Activated CD4-positive, alpha-beta T cell treated with anti-CD3 and anti-CD28 coated beads, Interleukin-2, Interleukin-4, amounts not matched to agents 100 ng/mL and 50 ng/mL, durations not matched to agents 16 hours and 8 hours (primary cell): ENCODE measurements at places on chromosomes 12 and 14.

GRCh38 chr14:29740491-29740890, 187.2 kb downstream of the PRKD1 start:
- no peak for DNase-seq

- DNase-seq: no peak
These were observed 936 bp downstream of the AKT1 start for GRCh38 chr14:104794631-104794992.

DNA sequence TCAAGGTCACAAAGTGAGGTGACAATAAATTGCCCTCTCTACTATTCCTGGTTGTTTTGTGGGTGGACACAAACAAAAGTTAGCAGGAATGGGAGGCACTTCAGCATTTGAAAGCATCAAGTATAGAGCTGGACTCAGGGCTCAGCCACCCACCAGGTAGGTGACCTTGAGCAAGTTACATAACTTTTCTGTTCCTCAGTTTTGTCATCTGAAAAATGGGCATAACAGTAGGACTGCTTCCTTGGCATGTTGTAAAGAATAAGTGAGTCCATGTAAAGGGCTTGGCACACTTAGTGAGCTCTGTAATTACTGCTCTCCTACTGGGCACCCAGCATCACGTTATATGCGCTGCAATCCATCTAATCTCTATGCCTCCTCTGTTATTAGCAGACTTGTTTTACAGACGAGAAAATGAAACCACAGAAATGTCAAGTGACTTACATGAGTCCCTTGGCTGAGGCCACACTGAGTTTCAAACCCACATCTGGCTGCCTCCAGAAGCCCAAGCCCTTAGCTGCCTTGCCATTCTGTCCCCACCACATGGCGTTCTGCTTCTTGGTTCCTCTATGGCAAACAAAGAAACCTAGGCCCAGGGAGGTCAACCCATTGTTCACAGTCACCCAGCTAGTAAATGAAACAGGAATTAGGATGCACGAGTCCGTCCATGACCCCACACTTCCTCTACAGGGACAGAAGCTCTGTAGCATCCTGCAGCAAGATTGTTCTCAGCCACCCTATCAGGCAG, 63.2 kb upstream of the SLC24A4 start:
- no peak for DNase-seq

DNA sequence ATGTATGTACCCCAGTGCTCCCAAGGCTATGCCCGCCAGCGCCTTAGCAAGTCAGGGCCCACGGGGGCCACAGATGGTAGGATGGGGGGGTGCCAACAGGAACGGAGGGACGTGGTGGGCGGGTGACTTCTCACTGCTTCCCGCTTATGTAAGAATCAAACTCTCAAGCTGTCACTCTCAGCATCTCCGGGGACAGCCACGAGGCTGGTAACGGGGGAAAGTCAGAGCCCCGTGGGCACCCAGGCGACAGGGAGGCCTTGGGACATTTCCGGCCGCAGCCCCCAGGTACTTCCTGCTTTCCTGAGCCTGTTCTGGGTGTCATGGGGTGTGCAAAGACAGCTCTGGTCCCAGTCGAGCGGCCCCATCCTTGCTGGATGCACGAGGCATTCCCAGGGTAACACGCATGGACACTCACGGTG, 59.3 kb downstream of the TESC start:
- DNase-seq: no peak
